CD4-positive, alpha-beta T cell treated with Interleukin-15 for 4 hours (primary cell): ENCODE measurements at places on chromosomes 16 and 17.

GRCh38 chr16:28165598-28165997 is 46.2 kb downstream of the XPO6 start:
- no peak for DNase-seq

GRCh38 chr17:77746896-77747554 is 211.5 kb upstream of the TNRC6C start:
- DNase-seq = no peak

- no peak for DNase-seq
Measured at GRCh38 chr17:1735834-1736347, 6.8 kb upstream of the SERPINF2 start.

DNA sequence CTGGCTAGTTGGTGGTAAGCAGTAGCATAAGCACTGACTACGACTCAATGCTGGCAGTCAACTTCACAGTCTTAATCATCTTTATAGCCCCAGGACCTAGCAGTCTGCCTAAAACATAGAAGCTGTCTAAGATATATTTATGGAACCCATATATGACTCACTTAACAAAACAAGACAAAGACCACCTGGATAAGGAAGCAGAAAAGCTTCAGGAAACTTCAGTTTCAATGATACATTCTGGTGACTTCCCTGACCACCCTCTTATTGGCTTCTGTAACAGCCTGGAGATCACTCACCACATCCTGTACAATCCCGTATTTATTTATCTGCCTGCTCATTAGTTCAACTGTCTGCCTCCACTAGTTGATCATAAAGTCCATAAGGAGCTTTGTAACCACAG is 95.5 kb downstream of the PMP22 start:
- no peak for DNase-seq

DNA sequence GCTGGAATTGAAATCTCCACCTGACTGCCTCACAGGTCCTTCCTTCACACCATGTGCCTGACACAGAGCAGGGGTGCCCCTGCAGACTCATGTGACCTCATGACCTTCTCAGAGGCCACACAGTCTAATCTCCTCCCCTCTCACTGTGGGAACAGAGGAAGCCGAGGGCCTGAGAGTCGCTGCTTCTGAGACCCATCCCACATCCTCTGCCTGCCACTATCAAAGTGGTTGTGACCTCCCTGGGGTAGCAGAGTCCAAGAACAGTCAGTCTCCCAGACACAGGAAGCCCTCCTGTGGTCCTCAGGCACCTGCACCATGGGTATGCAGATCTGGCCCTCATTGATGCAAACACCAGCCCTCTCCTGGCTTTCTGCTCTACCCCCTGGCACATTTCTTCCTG is 78.5 kb downstream of the RAB11FIP4 start:
- no peak for DNase-seq
